ENCODE measurements at places on chromosomes 5 and 9. TPM values are rescaled to one million over a fixed set of nuclear protein-coding genes. Genes with fewer than 3 reads are reported as not detected.

KIF3A gene
- total RNA-seq: 10.9 TPM

THBS4 gene
- 0.48 TPM for total RNA-seq

SEMA4D gene
- total RNA-seq: 1.3 TPM

BTNL9 gene
- 0.48 TPM for total RNA-seq

PTGES gene
- total RNA-seq: 5.1 TPM

TJP2 gene
- total RNA-seq: 12.1 TPM

SPOCK1 gene
- total RNA-seq: 26.0 TPM

ABLIM3 gene
- 0.43 TPM for total RNA-seq

PCA3 gene
- 0.13 TPM for total RNA-seq

EIF4E1B gene
- total RNA-seq: not detected

IFNA2 gene
- total RNA-seq: not detected

STPG3 gene
- total RNA-seq: not detected

CARTPT gene
- not detected for total RNA-seq

VLDLR gene
- 35.5 TPM for total RNA-seq

PSAT1 gene
- 261 TPM for total RNA-seq

RAD1 gene
- total RNA-seq: 51.2 TPM

SLCO6A1 gene
- total RNA-seq: not detected

CNTNAP3 gene
- 4.9 TPM for total RNA-seq

FCHO2 gene
- total RNA-seq: 6.7 TPM

LCN2 gene
- total RNA-seq: not detected

ZNF474 gene
- total RNA-seq: not detected

ICE1 gene
- total RNA-seq: 42.2 TPM

PGM5 gene
- 5.7 TPM for total RNA-seq

DAPK1 gene
- total RNA-seq: 31.4 TPM

ACTBL2 gene
- 0.11 TPM for total RNA-seq

C9orf153 gene
- total RNA-seq: 0.98 TPM

GPX8 gene
- total RNA-seq: 96.6 TPM

LHX3 gene
- total RNA-seq: not detected

COL27A1 gene
- 2.3 TPM for total RNA-seq

SNCAIP gene
- not detected for total RNA-seq

MAMDC2 gene
- total RNA-seq: 1.6 TPM

OR13D1 gene
- total RNA-seq: not detected

TXNDC8 gene
- not detected for total RNA-seq

GCNT4 gene
- 1.1 TPM for total RNA-seq

TARS1 gene
- 595 TPM for total RNA-seq

All from SK-MEL-5 (cell line).